ENCODE measurements at places on chromosomes 3 and 15.

DNA sequence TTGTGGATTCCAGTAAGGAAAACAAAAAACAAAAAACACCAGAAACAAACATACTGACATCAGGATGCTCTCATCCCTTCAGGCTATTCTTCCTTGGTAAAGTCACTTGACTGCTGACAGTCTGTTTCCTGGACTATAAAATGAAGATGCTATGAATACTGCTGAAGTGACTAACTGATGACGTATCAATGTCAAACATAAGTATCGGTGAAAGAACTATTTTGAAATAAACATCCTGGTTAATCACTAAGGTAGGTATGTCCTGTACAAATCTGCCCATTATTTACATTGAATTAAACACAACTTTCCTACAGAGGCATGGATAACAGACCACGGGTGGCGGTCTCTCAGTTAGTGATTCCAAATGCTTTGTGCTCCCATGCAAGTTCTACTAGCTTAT, 45.9 kb downstream of the CHAC1 start:
- no peak for DNase-seq

DNA sequence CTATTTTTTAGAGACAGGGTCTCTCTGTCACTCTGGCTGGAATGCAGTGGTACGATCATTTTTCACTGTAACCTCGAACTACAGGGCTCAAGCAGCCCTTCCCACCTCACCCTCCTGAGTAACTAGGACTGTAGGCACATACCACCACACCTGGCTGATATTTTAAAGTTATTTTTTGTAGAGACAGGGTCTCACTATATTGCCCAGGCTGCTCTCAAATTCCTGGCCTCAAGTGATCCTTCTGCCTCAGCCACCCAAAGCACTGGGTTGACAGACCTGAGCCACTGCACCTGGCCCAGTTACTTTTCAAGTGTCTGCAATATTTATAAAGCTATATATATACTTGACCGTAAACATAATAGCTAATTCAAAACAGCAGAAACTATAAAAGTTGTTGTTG, 75.0 kb downstream of the PIAS1 start:
- DNase-seq = no peak

DNA sequence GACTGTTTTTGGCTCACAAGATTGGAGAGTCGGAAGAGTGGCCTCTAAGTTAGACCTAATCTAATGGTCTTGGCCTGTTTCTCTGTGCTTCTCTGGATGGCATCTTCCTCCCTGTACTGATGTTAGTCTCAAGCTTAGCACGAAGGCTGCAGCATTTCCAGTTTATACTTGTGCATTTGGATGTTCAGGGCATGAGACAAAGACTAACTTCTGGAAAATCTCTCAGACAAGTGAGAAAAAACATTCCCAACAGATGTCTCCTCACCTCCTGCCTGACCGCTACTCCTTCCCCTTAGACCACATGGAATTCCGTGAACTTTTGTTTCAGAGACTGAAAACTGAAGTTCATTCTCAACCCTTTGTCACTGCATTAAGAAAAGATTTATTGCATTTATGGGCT, 410.8 kb upstream of the MCTP2 start:
- DNase-seq = no peak

- DNase-seq = no peak
Observed at GRCh38 chr3:41088882-41089281, 110.4 kb upstream of the CTNNB1 start.

DNA sequence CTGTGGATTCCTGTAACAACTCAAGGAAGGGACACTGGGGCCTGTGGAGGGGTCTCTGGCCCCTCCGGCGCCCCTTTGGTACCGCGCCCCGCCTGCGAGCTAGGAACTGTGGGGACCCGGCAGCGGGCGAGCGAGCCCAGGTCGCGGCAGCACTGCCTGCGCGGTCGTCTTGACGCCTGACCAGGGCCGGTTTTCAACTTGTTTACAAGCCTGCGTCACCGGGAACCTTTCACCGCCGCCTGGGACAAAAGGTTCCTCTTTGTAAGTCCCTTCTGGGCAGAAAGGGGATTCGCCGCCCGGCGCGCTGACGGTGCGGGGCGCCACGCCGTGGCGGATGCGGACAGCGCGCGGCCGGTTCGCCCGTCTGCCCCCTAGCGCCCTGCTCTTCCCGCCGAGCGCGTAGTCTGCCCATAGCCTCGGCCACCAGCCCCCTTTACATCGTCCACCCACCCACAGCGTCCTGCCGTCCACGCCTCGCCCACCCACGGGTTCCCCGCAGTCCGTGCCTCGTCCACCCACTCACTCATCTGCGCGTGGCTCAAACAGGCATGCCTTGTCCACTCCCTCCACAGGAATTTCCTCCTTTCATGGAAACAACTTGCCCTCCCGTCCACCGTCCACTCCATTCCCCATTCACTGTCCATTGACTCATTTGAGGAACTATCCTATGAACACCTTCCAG, 5.5 kb upstream of the CFAP100 start:
- peak; percentile 30 for DNase-seq

- DNase-seq = no peak
Observed at GRCh38 chr3:42660131-42660715, 6.7 kb downstream of the ZBTB47 start.
